ENCODE measurements at places on chromosomes 1 and 21.

DNA sequence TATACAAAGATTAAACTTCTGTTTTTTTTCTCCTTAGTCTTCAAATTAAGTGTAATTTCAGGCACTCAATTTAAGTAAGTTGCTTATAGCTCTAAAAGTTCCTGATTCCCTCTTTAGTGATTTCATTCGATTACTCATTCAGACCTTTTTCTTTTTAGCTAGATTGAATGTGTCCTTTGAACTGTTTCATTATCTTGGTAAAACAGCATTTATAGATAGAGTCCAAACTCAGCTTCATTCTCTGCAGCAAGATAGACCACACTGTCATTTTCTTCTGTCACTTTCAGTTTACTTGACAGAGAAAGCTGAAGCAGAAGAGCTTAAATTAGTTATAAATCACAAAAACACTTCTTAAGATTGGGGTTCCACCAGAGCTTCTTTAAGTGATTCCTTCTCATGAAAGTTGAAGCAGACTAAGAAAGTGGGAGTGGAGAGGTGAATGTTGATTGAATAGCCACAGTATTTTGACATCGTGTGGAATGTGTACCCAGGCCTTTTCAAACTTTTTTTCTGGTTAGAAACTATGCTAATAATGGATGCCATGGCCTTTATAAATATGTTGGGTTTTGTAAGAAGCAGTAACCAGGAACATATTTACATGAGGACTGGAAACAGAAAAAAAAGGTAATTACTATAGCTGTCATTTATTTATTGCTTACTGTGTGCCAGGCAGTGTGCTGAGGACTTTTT lies 52.2 kb downstream of the ZBTB40 start:
- no peak for DNase-seq

DNA sequence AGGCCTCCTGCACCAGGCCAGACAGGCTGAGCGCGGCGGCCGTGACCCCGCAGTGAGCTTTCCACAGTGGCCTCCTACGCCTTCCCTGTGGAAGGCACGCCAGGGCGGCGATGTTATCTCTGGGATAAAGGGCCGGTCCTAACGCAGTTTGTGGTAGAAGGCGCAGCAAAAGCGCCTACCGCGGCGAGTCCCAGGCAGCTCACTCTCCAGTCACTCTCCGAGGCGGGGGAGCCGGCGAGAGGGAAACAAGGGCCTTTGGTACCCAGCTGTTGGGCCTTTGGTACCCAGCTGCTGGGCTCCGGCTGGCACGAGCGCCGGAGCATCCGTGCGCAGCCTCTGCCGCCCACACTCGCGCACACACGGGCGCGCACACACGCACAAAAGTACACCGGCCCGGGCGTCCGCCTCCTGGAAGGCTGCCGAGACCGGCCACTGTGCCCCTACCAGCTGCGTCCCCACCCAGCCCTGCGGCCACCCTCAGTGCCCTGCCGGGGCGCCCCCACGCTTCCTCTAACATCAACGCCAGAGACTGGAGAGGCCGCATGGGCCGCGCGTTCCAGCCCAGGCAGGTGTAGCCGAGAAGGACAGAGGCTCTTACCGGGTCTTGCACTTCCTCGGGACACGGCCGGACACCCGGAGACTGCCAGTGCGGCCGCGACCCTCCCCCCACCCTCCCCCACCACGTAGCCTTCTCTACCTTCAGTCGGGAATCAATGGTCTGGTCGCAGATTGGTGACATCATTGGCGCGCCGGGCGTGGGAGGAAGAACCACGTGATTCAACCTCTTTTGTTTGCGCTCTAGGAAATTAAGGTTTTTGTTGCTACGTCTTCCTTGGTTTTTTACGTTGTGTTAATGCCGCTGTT lies 19.5 kb upstream of the ADAR start:
- peak; percentile 92 for DNase-seq

DNA sequence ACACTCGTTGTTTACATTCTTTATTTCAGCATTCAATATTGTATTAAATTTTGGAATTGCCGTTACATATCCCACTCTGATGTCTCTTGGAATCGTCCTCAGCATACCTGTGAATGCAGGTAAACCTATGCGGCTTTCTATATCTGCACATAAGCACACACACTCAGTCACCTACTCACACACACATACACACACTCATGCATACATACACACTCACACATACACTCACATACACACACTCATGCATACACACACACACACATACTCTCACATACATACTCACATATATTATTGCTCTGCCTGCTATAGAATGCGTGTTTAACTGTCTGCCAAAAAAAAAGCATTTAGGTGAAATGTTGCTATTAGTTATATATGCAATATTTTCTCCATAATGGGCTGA lies 53.2 kb upstream of the COA6 start:
- no peak for DNase-seq

- no peak for DNase-seq
These were observed 35.3 kb upstream of the DMRTA2 start for GRCh38 chr1:50458507-50458906.

DNA sequence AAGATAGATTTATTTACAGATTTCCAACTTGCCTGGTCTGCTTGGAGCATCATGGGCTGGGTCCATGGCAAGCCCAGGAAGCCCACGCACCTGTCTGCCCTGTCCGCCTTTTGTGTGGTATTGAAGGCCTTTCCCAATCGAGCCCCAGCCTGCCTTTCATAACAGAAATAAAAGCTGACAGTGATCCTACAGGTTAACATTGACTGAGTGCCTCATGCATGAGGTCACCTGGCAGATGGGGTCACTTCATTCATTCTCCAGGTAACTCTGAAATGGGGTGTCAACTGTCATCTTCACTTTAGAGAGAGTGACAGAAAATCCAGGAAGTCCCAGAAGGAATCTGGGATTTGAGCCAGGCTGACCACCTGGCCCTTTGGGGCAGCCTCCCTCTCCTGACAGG lies 36.3 kb upstream of the CASZ1 start:
- no peak for DNase-seq

GRCh38 chr1:106907795-106908194 lies 148.7 kb upstream of the PRMT6 start:
- no peak for DNase-seq

- peak; percentile 23 for DNase-seq
These were observed 169.7 kb downstream of the TRIM33 start for GRCh38 chr1:114341299-114341698.

- DNase-seq = peak; percentile 69
These were observed 8.8 kb upstream of the FGR start for GRCh38 chr1:27643600-27644368.

- DNase-seq = no peak
These were observed 70.0 kb upstream of the FMN2 start for GRCh38 chr1:240021709-240022108.

- DNase-seq = no peak
These were observed at the start of gene ZBTB7B for GRCh38 chr1:155002464-155003226. TSS of gene ZBTB7B (plus strand) at chr1:155002802. CDS start at chr1:155014661, 11,859 bp downstream.

- no peak for DNase-seq
These were observed 361.7 kb downstream of the PRDM2 start for GRCh38 chr1:14061722-14062121.

DNA sequence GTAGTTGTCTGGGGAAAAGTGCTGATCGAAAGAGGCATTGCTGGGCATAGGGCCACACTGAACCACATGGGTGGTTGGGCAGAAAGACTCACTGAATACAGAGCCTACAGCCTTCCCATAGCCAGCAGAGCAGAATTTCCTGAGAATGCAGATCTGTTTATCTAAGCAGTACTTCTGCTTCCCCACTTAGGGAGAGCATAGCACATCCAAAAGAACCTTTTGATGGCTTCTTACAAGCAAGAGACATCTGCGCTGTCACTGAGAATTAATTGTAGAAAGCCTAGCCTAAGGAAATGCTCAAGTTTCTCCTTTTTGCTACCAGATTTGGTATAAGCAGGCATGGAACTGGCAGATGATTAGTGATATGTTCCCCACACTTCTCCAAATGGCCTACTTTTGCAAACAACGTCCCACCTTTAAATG lies 13.0 kb upstream of the KLHDC8A start:
- no peak for DNase-seq

- DNase-seq = no peak
These were observed 38.0 kb upstream of the RASAL2 start for GRCh38 chr1:178055779-178056471.

DNA sequence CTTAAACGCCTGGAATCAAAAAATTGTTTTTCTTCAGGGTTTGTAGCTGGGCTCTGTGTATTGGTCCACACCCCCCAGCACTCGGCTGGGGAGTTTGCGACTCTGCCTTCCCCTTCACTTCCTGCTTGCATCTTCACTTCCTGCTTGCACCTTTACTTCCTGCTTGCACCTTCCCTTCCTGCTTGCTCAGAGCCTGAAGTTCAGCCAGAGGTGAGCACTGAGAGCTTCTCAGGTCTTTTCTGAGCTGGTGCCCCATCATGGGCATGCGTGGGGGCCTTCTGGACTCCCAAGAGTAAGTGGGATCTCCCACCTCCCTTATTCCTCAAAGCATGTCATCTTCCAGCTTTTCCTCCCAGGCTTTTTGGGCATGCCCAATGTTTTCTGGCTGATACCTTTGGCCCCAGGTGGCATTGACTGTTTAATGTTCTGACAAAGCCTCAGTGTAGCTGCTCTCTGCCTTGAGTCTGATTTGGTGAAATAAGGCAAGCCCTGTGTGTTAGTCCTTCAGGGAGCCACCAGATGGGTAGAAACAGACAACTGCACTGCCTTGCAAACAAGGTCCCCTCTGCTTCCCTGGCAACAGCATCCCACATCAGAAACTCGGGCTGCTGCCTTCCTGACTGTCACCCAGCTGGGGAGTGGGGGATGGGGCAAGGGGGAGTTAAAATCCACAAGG lies 3.5 kb downstream of the KRTAP10-2 start:
- DNase-seq = no peak

DNA sequence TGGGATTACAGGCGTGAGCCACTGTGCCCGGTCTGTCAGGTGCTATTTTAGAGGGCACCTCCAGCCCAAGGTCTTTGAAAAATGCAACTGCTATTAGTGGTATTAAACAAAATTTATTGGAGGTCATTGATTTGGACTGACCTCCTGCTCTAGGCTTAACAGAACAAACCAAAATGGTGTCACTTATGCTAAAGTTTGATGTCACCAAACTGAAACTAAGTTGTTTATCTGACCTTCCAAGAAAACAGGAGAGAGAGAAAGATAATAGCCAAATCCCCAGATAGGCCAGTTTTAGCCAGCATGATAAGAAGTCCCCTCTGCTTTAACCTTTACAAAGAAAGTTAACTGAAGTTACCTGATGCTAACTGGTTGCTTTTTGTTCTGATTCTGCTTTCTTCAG lies 8.1 kb upstream of the INAVA start:
- DNase-seq = no peak

DNA sequence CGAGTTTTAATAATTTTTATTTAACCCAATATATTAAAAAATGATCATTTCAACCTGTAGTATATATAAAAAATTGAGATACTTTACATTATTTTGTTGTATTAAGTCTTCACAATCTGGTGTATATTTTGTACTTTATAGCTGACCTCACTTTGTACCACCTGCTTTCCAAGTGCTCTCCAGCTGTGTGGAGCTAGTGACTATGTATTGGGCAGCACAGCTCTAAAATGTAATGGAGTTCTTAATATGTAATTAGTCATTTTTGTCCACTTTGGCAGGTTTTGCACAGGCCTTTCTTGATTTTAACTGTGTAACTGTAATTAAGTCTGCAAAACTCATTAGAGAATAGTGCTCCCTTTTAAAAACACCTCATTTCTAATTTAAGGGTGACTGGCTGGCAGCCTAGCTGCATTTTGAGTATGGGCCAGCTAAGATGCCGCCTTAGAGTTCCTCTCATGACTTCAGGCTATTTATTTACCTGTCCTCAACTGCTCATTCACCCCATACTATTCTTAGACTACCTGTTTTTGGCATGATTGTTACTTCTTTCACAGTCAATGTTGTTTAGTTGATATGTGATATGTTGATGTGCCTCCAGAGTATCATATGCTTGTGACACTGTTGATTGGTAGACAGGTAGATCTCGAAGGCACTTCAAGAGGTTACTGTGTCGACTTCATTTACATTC lies 43.2 kb downstream of the ZYG11B start:
- no peak for DNase-seq

DNA sequence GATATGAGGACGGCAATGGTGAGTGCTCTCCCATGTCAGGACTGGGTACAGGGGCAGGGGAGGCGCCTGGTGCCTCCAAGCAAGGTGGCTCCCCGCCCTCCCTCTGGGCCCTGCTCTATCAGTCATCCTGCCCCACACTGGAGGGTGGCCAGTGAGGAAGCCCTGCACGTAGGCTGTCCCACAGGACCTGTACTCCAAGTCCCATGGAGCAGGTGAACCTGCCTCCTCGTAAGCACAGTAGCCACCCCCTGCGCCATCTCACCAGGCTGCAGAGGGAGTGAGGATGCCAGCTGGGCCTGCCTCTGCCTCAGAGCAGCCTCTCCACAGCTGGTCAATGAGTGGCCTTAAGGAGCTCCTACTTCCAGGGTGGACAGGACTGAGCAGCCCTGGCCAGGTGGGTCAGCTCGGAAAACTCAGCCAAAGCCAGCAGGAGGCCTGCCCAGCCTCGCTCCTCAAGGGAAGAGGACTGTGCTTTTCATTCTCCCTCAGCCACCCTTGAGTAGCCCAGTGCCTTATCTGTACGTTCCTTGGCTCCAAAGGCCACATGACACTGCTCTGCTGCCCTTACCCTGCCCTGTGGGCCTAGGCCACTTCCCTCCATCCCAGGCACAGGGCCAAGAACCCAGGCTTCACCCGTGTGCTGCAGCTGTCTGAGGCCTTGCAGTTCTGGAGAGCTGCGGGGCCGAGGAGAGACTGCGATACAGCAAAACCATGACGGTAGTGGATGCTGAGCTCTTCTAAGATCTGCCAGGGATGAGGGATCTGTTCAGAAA lies 39.6 kb downstream of the SLC45A1 start:
- no peak for DNase-seq

- no peak for DNase-seq
These were observed 153.3 kb upstream of the RUNX1 start for GRCh38 chr21:35202431-35202830.

DNA sequence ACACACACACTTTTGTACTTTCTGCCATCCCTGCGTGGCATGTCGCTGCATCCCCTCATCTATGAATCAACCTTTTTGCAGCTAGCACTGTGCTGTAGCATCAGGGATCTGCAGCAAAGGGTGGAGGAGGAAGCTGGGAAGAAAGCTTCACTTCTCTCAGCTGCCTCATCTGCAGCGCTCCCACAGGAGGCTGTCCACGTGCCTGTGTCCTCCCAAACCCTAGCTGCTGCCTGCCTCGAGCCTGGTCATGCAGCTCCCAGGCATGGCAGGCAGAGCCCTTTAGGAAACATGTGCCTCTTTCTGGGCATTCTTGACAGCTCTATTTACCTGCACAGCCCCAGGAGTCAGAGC lies 262.1 kb upstream of the SGIP1 start:
- no peak for DNase-seq

GRCh38 chr1:37892151-37893047 lies 33.0 kb upstream of the MTF1 start:
- DNase-seq = no peak

- DNase-seq = no peak
These were observed 57.1 kb upstream of the C1orf87 start for GRCh38 chr1:60130703-60131102.

GRCh38 chr1:51669272-51669671 lies 52.4 kb downstream of the OSBPL9 start:
- no peak for DNase-seq

DNA sequence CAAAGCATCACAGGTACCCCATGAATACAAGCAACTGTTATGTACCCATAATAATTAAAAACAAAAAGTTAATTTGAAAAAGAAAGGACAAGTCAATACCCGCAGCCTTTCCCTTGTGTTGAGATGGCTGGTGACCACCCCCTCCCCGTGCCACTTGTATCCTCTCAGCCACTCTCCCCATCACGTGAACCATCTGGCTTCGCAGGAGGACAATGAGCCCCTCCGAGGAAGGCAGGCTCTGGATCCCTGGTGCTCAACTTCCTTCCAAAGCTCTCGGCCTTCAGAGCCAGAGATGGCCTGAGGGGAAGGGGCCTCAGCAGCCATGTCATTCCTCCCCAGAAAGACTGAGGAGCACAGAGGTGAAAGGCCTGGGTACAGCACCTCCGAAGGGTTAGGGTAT lies 120.4 kb upstream of the RAB4A start:
- no peak for DNase-seq

Data from activated CD4-positive, alpha-beta T cell treated with anti-CD3 and anti-CD28 coated beads, Interleukin-2, Interleukin-4, amounts not matched to agents 100 ng/mL and 50 ng/mL, durations not matched to agents 16 hours and 8 hours (primary cell).